Activated CD4-positive, CD25-positive, alpha-beta regulatory T cell treated with anti-CD3 and anti-CD28 coated beads, Interleukin-2, amount 50 U/mL, for 24 hours (primary cell): ENCODE measurements at places on chromosomes 5 and 9.

GRCh38 chr5:167819406-167819805 is 472.0 kb upstream of the WWC1 start:
- ATAC-seq, result no peak

DNA sequence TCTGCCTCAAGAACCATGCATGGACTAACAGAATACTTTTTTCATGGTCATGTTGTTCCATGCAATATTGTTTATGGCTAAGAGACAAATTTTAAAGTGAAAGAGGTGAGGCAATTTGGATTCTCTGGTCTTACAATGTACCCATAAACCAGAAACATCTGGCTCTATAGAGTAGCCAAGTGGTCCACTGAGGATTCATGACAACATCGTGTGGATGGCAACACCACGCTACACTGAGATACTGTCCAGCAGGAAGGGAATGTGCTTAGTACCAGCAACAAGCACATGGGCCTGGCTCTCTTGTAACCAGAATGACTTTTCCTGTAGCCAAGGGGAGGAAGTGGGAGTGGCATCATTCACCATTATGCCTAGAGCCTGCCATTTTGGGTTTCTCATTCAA is 218.2 kb downstream of the GADD45G start:
- ATAC-seq, result no peak

DNA sequence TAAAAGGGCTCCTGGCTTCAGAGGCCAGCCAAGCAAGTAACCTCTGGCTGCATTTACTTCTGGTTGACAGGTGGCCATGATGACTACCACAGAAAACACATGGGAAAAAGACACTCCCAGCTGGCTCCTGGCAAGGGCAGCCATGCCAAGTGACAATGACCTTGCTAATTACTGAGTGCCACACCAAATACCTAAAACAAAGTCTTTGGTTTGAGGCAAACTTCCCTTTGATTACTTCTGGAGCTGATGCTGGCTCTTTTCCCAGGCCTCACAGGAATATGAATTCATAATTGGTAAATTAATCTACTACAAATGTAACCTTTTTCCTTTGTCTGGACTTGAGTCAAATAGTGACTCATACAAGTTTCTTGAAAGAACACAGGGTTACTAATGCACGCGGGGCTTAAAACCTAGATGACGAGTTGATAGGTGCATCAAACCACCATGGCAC is 61.0 kb downstream of the LPAR1 start:
- ATAC-seq, result no peak

DNA sequence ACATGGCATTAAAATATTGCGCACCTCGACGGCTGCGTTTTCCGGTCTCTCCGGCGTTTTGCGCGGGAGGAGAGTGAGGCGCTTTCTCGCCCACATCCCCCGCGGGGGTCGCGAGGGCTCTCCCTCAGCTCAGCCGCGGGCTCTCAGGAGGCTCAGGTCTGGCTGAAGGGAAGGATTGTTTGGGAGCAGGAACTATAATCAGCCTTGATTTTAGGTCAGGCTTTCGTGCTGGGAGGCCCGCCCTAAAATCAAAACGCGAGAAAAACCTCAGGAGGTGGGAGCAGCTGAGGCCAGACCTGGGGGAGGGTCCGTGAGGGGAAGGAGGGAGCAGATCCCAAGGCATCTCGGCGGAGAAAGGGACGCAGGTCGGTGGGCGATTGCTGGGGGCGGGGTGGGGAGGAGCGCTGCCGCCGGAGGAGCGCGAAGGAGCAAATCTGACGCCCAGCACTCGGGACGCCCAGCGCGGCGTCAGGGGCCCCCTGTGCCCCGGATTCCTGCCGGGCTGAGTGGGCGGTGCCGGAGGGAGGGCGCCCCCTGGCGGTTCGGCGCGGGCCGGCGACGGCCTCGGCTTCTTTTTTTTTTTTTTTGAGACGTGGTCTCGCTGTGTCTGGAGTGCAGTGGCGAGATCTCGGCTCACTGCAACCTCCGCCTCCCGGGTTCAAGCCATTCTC is 18.7 kb upstream of the RNF130 start:
- peak; percentile 86 for ATAC-seq

- ATAC-seq, result no peak
These were observed 8.7 kb downstream of the CLTB start for GRCh38 chr5:176407456-176408251.

- no peak for ATAC-seq
These were observed 144.9 kb downstream of the BARX1 start for GRCh38 chr9:93810028-93810971.

GRCh38 chr5:157263496-157264090 is 2.3 kb upstream of the CYFIP2 start:
- ATAC-seq, result no peak

DNA sequence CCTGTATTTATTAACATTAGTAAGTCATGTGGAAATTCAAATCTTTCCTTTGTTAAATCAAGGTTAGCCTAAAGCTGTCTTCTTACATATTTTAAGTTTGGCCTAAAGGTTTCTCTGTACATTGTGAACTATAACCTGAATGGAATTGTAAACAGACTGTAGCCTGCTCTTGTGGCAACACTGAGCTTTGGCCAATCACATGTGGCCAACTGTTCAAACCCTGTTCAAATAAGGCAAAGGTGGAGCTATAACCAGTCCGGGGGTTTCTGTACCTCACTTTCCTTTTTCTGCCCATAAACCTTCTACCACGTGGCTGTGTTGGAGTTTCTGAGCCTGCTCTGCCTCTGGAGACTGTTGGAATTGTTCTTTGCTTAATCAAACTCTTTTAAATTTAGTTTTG is 3.3 kb upstream of the HAPLN1 start:
- no peak for ATAC-seq

GRCh38 chr5:114362197-114362976 is 517 bp downstream of the KCNN2 start:
- no peak for ATAC-seq

- ATAC-seq, result peak; percentile 55
These were observed 17.3 kb downstream of the QSOX2 start for GRCh38 chr9:136228107-136228875.

DNA sequence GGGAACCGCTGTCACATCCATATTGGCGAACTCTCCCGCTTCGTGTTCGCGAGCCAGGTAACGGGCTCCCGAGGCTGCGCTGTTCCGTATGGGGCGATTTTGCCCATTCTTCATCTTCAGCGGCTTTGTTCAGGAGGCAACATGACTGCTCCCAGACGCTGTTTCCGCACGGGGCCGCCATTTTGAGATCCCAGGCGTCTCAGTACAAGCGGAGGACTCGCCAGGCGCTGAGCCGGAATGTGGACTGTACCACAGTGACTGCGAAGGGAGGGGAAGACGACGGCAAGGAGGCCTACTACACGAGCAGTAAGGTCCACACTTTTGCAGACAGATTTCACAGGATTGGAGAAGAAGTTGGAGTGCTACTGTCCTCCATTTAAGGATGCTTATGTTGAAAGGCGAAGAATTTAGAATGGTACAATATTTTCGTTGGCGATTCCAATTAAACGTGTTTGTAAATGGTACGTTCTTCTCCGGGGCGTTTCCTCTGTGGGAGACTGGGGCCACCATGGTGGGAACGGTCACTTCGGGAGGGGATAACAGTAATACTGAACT is 41.6 kb upstream of the ZNF300 start:
- ATAC-seq, result no peak

- no peak for ATAC-seq
These were observed 388.6 kb upstream of the IRX2 start for GRCh38 chr5:3140117-3140516.

DNA sequence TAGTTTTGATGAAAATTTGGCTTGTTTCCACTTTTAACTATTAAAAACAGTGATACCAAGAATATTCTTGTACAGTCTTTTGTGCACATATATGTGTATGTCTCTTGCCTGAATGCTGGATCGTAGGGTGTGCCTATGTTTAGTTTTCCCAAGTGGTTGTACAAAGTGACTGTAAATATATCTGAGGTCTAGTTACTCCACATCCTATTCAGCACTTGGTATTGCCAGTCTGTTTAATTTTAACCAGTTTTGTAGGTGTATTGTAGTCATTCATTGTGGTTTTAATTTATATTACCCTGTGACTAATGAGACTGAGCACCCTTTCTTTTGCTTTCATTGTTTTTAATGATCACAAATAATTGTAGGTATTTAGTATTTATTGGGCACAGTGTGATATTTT is 17.8 kb downstream of the RCL1 start:
- ATAC-seq, result peak; percentile 49

- no peak for ATAC-seq
These were observed 194.8 kb downstream of the CRB2 start for GRCh38 chr9:123550797-123551196.

- ATAC-seq, result no peak
These were observed 186.1 kb upstream of the PRLR start for GRCh38 chr5:35416217-35416988.

- no peak for ATAC-seq
These were observed 7.0 kb upstream of the SPOUT1 start for GRCh38 chr9:128836509-128837145.

- peak; percentile 23 for ATAC-seq
These were observed 21.0 kb upstream of the RALGDS start for GRCh38 chr9:133141833-133142595.

- ATAC-seq, result no peak
These were observed 4.8 kb upstream of the ZNF366 start for GRCh38 chr5:72511774-72512592.

DNA sequence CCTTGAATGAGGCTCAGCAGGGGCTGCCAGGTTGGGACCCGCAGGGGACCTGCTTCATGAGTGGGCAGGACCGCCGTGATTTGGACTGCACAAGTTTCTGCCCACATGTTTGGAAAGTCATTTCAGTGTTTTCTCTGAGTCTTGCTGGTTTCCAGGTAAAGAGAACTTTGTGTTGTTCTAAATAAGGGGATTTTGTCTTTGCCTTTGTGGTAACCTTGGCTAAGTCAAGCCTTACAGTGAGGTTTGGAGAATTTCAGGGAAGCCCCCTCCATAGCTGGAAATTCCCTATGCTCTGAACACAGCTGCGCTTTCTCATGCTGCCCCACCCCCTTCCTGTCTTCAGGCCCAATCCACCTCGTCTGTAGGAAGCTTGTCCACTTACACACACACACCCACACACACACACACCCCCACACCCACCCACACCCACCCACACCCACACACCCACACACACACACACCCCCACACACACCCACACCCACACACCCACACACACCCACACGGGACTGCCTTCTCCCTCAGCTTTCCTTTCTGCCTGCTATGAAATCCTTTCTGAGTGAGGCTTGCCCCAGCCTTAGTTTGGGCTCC is 270.1 kb downstream of the HSPA4 start:
- peak; percentile 51 for ATAC-seq

- peak; percentile 28 for ATAC-seq
These were observed 509.4 kb upstream of the SEMA6A start for GRCh38 chr5:117084067-117084466.

- ATAC-seq, result no peak
These were observed 543.6 kb upstream of the DAP start for GRCh38 chr5:11304641-11305040.

DNA sequence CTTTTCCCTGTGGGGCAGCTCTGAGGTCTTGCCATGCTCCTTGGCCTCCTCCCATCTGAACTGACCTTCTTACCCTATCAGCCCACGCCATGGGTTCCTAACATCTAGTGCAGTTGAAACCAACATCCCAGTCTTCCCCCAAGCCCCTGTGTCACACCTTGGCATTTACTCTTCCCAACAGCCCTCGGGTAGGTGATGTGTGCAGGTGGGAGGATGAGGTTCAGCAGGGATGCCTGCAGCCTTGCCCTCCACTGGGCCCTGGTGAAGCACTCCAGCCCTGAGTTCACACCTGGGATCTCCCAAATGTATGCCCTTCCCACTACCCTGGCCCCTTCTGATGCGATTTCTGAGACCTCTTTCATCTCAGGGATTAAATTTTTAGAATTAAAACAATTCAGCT is 15.5 kb downstream of the IRX2 start:
- ATAC-seq, result no peak

DNA sequence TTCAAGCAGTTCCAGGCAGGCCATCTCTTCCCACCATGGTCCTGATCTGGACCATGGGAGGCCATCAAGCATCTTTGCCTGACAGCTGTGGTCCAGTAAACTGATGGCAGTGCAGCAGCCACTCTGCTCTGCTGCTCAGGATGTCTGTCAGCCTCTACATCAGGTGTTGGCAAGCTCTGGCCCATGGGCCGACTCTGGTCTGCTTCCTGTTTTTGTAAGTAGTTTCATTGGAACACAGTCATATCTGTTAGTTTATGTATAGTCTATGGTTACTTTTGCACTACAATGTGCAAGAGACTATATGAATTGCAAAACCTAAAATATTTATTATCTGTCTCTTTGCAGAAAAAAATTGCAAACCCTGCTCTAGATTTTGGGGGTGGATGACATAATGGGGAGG is 225.0 kb downstream of the KCTD16 start:
- no peak for ATAC-seq

- no peak for ATAC-seq
These were observed 103.3 kb upstream of the CNTLN start for GRCh38 chr9:17031546-17031945.

GRCh38 chr9:89008744-89009545 is 17.7 kb downstream of the S1PR3 start:
- ATAC-seq, result no peak
